ENCODE measurements at places on chromosomes 2 and 18.

- DNase-seq = no peak
Observed at GRCh38 chr2:38704664-38705063, 38.8 kb downstream of the GALM start.

DNA sequence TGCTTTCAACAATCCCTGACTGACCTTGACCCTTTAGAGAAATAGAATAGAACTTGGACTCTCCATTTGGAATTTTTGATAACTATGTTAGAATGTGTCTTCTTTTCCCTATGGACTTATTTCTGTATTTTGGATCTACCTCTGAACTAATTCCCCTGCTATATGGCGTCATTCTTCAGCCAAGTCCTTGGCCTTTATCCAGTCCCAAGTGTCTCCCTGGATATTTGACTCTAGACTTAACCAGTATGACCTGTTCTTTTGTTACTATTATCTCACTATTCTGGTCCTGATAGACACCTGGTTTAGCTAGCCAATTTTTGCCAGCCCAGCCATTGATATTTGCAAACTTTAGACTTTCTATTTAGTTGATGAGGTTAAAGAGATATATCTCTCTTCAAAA is 186.8 kb downstream of the KCNS3 start:
- no peak for DNase-seq

- no peak for DNase-seq
Observed at GRCh38 chr2:9705196-9705595, 74.4 kb upstream of the YWHAQ start.

- DNase-seq = no peak
Observed at GRCh38 chr2:228181098-228182019, at the start of gene SPHKAP. SPHKAP (minus strand) TSS chr2:228181687; CDS start chr2:228181598, 89 bp downstream.
